ENCODE measurements at places on chromosomes 1 and 21.
A peak's percentile ranks its signal among the peaks of the same experiment; 100 is the strongest.

DNA sequence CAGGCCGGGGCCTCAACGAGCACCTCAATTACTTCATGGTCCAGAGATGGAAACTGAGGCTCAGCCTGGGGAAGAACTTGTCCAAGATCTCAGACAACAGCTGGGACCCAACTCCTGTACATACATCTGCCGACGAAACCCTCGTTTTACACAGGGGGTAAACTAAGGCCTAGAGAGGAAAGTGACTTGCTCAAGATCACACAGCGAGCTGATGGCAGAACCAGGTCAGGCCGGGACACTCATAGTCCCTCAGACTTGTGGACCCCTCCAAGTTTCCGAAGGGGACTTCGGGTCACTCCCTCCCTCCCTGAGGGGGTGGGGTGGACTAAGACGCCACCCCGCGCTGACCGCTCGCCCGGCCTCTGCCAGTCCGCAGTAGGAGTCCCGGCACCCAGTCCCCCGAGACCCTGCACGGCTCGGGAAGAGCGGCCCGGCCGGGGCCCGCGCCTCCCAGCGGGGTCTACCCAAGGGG, 430 bp downstream of the WASF2 start:
- peak; percentile 22 for DNase-seq

- no peak for DNase-seq
Measured at GRCh38 chr21:44613386-44614155, 1.7 kb downstream of the KRTAP10-8 start.

- no peak for DNase-seq
Measured at GRCh38 chr1:77847621-77848080, 40.8 kb upstream of the NEXN start.

GRCh38 chr1:47818682-47819573, 178.3 kb downstream of the TRABD2B start:
- DNase-seq: no peak

DNA sequence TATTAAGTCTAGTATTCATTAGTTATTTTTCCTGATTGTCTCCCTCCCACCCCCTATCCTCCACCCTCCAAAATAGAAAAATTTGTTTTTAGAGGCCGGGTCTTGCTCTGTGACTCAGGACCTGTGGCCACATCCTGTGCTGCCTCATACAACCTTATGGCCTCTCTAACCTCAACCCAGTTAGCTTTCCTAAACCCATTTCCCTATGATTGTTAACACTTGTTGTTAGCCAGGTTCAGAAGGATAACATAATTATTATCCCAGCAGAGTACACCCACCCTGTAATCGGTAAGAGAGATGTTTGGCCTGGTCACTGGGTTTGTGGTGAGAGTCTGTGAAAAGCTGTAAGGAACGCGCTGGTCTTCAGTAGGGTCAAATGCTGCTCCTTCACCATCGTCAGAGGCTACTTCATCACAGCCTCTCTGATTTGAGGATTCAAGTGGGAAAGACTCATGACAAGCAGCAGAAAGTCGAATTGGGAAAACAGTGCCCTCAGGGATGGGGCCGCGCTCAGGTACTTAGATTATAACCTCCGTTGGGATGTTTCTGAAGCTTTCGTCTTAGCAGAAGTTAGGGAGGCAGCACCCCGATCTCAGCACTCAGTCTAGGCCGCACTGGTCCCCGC, 35.9 kb upstream of the HMGN1 start:
- DNase-seq: no peak

- DNase-seq: no peak
Measured at GRCh38 chr1:228075801-228076271, 6.7 kb upstream of the ARF1 start.

- no peak for DNase-seq
Measured at GRCh38 chr1:69739251-69739605, 171.5 kb downstream of the LRRC7 start.

DNA sequence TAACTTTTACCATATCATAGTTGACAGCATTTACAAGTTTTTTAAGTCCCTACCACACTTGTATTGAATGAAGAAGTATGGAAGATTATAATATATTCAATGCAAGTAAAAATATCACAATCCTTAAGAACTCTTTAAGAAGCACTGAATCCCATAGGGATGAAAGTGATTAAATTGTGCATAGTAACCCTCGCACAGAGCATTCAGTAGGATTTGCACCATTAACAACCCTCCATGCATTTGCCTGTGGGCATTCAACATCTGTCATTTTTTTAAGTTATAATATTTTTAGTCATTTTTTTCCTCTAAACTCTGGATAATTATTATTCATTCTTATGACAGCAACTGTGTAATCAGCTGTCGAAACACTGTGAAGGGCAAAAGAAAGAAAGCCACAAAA, 10.1 kb downstream of the SELE start:
- DNase-seq: no peak

- no peak for DNase-seq
Measured at GRCh38 chr1:89499320-89499719, 25.3 kb upstream of the LRRC8B start.

DNA sequence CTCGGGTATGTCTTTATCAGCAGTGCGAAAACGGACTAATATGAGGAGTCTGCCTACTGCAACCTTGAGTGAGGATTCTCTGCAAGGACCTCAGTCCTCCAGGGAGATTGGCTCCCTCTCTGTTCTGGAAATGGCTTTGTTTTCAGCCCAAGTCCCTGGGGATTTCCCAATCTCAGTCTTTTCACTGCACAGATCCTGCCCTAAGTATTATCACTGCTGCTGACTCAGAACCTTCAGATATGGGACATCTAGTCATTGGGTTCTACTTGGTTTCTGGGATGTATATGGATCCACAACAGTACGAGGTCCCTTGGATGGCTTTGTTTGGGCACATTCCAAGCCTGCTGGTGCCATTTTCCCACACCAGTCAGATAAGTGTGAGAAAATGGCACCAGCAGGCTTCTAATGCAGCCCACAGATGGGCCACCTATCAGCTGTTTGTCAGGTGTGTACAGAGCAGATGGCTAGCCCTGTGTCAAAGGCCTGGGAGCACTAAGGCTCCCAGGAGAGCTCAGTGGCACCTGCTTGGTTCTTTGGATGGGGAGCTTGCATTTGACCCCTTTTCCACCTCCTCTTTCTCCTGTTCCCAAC, 27.4 kb downstream of the ELF3 start:
- DNase-seq: no peak
